ENCODE measurements at places on chromosomes 11 and 22. TPM values are rescaled to one million over a fixed set of nuclear protein-coding genes. Genes with fewer than 3 reads are reported as not detected.
A peak's percentile ranks its signal among the peaks of the same experiment; 100 is the strongest.

NPAS4 gene
- total RNA-seq = not detected

GRCh38 chr11:4183410-4184057, 88.9 kb downstream of the RRM1 start:
- no peak overlapping the region for H3K4me3 ChIP-seq
- peaks cover 5% of the 10 kb centered on the region for H3K27me3 ChIP-seq
- H3K36me3 ChIP-seq = no peaks in the 10 kb centered on the region
- H3K4me1 ChIP-seq = peaks cover 4% of the 10 kb centered on the region

- no peak overlapping the region for H3K27ac ChIP-seq
- no peaks in the 10 kb centered on the region for H3K27me3 ChIP-seq
- H3K36me3 ChIP-seq = no peaks in the 10 kb centered on the region
- H3K4me3 ChIP-seq = no peak overlapping the region
- DNase-seq = no peak
Measured at GRCh38 chr22:48314073-48314472, 1513.6 kb downstream of the BRD1 start.

PLXNB2 gene
- 20.6 TPM for total RNA-seq

GRCh38 chr11:83004746-83005556, 66.7 kb downstream of the RAB30 start:
- peak overlapping the region; percentile 19 for H3K27ac ChIP-seq
- peaks cover 59% of the 10 kb centered on the region for H3K36me3 ChIP-seq
- H3K4me1 ChIP-seq = peaks cover 77% of the 10 kb centered on the region
- no peak for DNase-seq
- H3K27me3 ChIP-seq = no peaks in the 10 kb centered on the region

All from activated B cell treated with CpG ODN at 0.5 μM for 24 hours (primary cell).